ENCODE measurements at places on chromosomes 6 and 20.

DNA sequence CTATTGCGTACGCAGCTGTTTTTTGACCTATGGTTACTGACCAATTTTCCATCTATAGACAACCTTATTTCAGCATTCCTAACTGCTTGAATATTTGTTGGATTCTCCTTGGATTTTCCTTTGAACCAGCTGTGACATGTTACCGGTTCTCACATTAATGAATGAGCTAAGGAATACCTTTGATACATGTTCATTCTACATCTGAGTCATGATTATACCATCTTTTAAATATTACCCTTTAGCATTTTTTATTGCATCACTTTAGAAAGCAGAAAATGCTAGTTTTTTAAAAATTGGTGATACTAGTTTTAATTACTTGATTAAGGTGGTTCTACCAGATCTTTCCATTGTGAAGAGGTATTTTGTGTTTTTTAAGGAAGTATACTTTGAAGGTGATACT, 1.9 kb upstream of the IGF2R start:
- DNase-seq, result no peak

GRCh38 chr6:122869437-122870024, 80.5 kb downstream of the SMPDL3A start:
- DNase-seq, result no peak

GRCh38 chr20:62031462-62032092, 34.1 kb downstream of the TAF4 start:
- no peak for DNase-seq

DNA sequence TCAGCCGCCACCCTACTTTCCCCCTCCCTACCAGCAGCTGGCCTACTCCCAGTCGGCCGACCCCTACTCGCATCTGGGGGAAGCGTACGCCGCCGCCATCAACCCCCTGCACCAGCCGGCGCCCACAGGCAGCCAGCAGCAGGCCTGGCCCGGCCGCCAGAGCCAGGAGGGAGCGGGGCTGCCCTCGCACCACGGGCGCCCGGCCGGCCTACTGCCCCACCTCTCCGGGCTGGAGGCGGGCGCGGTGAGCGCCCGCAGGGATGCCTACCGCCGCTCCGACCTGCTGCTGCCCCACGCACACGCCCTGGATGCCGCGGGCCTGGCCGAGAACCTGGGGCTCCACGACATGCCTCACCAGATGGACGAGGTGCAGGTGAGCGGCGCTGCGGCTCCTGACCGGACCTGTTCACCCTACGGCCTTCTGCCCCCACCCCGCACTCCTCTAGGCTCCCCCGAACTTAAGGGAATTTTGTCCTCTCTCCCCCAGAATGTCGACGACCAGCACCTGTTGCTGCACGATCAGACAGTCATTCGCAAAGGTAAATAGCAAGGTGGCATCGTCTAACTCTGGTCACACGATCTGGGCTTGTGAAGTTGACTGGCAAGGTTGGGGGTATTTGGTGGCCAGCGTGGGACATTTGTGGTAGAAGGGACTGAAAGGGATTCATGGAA, 2.3 kb downstream of the TFAP2C start:
- DNase-seq, result no peak

- no peak for DNase-seq
Measured at GRCh38 chr6:73710948-73711347, 14.9 kb downstream of the CD109 start.

DNA sequence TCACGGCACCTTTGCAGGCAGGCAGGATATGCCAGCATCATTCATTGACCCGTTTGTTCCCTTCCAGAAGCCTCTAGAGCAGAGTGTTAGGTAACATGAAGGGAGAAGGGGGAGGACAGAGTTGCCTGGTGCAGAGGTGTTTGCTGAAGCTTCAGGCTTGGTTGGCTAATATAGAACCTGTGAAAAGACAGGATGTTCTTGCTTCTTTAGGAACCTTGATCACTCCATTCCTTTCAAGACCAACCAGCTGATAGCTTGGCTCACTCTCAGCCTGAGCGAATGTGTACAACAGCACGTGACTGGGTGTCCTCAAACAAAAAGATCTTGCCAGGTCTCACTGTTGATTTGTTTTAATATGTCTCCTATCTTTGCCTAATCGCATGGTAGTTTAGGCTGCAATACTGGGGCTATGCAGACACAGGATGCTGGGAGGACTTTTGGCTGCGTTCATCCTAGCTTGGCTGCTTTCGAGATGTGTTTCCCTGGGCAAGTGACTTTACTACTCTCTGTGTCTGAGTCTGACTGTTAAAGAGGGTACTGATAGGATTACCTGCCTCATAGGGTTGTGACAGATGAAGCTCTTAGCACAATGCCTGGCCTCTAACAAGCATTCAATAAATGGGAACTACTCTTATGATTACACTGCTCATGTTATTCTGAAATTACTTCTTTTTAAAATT, 16.0 kb downstream of the SHLD1 start:
- DNase-seq, result no peak

DNA sequence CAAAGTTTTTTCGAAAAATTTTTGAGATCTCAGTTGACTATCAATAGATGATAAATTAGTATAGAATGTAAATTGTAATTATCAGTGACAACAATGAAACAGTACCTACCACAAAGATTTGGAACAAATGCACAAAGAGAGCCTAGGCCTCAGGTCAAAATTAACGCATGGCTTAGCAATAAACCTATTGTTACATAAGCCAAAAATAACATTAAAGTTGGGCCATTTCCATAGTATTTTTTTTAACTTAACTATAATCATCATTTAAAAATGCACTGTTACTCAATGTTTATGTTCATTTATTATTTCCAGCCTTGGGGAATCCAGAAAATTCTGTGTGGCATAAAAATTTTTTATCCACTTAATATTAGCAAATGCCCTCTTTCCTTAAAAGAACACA, 117.0 kb downstream of the EPB41L2 start:
- DNase-seq, result no peak

DNA sequence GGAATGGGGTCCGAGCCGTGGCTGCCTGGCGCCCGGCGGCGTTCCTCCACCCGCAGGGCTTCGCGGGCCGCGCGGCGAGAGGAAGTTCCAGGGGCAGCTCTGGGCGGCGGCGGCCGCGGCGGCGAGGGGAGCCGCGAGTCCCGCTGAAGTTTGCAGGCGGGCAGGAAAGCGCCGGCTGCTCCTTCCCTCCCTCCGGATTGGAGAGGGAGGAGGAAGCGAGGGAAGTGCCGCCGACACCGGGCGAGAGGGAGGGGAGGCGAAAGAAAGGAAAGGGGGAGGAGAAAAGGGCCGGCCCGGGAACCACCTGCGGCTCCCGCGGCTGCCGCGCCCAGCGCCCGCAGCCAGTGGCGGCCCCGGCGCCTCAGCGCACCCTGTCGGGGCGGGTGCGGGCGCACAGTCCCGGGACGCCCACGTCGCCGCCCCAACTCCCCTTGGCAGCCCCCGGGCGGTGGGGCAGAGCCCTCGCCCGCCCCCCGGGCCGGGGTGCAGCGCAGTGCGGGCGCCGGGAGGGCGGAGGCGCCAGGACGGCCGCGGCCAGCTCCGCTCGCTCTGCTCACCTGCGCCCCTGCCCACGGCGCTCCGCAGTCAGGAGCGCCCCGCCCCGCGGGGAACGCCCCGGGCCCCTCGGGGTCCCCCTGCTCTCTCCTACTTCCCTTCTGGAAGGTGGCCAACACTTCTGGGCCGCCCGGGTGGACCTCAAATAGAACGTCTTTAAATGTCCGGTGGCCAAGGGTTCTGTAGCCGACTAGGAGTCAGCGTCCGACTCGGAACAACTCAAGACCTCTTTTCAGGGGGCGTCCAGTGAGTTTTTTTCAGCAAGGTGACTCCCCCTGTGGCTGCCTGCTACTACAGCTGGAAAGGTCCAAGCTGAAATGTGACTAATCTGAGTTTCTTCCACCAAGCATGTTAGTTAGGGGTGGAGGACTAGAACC, 80.3 kb upstream of the CCDC28A start:
- DNase-seq, result no peak

DNA sequence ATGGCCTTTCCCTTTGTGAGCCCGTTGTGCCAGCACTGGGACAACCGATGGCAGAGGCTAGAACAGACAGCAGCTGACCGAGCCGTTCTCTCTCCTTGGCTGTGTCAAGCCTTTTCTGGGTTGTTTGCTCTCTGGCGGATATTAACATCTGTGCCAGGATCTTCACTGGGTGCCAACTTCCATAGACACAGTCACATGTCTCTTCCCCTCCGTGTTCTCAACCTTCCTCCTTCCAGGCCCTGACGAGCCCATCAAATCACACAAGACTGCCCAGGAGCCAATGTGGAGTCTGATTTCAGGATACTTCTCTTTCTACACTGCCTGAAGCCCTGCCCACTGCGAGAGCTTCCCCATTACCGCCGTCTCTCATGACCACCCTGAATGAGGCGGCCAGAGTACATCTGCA, 111.0 kb upstream of the RALGAPA2 start:
- peak; percentile 19 for DNase-seq
